ENCODE measurements at places on chromosomes 4 and X.

GRCh38 chrX:17405225-17405969 is 30.4 kb downstream of the NHS start:
- no peak for DNase-seq

DNA sequence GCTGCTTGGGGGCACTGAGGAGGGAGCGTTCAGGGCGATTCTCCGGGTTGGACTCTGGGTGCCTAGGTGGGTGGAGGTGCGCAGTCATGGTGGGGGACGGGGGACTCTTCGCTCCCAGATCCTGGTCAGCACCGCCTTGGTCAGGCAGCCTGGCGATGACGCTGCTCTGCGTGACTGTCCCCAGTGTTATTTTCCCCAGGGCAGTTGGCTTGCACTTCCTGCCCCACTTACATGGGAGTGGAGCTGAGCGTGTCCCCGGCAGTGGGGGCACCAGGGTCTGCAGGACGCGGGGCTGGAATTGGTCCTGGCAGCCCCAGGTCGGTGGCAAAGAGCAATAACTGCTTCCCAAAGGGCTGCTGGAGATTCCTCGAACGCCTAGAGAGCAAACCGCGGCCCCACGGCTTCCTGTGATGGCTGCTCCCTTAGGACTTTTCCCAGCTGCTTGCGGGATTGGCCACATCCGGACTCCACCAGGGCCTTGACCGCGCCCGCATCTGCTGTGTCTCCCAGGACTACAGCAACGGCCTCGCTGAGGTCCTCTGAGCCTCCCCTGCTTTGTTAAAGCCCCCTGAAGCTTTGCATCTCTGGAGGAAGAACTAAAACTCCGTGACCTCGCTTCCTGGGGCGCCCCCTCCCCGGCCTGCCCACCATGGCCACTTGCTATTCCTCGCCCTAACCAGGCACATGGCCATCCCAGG is 35.3 kb upstream of the GPR78 start:
- DNase-seq, result no peak

- no peak for DNase-seq
Measured at GRCh38 chr4:7956934-7957656, 17.4 kb upstream of the AFAP1 start.

DNA sequence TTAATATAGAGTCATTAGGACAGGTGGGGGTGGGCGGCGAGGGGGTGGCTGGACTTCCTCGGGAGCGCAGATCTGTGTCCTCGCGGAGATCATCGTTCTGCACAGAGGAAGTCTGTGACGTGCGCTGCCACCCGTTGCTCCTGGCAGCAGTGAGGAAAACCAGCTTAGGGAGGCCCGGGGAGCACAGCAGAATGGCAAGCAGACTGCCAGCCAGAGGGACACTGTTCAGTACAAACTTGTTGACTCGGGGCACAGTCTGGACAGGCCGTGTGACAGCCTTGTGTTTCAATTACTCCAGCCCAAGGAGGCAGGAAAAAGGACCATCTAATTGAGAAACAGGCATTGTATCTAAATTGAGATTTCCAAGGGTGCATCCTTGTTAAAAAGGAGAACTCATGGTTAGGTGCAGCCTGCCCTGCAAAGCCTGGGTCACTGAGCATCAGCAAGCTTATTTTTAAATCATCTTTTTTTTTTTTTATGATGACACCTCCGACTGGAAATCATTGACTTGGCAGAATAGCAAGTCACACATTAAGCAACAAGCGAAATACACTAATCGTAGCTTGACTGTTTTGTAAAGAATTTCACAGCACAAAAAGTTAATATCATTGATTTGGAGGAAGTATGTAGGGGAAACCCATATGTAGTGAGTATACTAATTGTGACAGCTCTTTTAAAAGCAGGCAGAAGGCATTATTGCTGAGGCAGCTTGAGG is 512.0 kb upstream of the FAT1 start:
- DNase-seq, result no peak

- peak; percentile 42 for DNase-seq
Measured at GRCh38 chr4:39032218-39033085, at the start of gene TMEM156. Gene TMEM156 (minus strand): TSS chr4:39032409. CDS start chr4:39032313, 96 bp downstream.

DNA sequence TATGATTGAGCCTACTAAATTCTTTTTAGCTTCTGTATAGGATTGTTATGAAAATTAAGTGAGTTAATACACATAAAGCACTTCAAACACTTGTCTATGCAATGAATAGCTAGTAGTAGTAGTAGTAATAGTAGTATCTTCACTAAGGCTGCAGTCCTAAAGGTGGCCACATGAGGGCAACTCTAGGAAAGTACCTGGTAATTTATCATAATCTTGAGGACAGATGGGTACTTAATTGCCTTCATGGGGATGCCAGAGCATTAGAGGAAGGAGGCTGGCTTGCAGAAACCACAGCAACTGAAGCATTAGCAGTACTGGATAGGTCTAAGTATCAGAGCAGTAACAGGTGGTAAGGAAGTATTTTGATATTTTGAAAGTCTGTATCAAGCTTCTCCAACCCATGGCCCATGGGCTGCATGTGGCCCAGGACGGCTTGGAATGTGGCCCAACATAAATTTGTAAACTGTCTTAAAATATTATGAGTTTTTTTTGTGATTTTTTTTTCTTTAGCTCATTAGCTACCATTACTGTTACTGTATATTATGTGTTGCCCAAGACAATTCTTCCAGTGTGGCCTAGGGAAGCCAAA is 17.3 kb downstream of the NIPAL1 start:
- DNase-seq, result no peak

DNA sequence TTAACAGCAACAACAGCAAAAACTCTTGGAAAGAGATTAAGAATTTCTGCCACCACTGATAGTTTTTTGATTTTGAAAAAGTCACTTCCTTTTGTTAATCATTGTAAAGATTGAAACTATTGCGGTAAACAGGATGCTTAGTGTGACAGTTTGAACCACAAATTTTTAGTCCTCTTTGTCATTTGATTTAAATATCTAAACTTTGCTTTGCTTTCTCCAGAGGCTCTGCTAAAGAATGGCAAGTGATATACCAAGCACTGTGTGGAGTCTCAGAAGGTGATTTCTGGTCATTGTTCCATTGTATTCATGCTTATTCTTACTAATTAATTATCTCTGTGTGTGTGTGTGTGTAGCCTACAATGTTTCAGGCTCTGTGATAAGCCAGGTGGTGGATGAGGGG is 155.6 kb downstream of the BMPR1B start:
- DNase-seq, result no peak

DNA sequence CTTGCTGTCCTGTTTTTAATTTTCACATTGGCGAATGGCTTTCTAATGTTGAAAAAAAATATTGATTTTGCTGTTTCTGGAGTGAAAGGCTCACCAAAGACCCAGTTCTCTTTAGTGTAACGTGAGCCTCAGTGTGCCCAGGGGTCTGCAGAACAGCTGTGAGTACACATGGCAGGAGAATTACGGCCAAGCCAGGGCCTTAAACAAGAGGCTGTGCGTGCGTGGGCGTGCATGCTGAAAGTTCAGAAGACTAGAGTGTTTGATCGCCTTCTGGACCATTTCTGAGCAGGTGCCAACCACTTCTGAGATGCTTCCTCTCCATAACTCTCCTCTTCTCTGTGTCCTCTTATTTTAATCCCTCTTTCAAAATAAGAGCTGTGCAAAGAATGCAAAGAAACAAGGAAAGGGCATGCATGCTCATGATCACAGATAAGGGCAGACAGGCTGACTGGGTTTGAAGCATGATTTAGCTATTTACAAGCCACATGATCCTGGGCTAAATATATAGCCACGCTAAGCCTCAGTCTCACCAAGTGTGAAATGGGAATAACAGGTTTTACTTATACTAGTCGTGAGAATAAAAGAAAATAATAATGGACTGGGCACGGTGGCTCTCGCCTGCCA is 9.9 kb downstream of the PHEX start:
- no peak for DNase-seq

DNA sequence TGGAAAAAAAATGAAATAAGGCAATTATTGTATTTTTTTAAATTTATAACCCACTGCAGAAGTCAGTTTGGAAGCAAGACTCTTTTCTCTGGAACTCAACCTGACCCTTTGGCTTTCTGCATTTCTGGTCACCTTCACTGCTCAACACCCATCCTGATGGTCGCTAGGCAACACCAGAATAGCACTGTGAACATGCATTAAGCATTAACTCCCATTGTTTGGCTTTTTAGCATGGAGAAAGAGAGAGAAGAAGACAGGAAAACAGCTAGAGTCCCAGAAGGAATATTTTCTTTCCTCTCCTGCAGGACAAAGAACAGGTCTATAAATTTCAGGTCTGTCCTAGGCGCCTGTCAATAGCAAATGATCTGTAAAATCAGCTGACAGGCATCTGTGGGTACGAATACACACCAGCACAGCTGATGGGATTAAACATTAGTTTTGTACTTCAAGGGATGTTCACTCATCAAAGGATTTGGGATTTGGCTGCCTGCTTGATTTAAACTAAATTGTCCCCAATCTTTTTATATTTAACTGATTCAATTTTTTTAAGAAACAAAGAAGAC is 137.2 kb upstream of the ETNPPL start:
- no peak for DNase-seq

- no peak for DNase-seq
Measured at GRCh38 chr4:8163436-8164193, 5.0 kb upstream of the ABLIM2 start.

- no peak for DNase-seq
Measured at GRCh38 chr4:170339522-170339921, 249.8 kb upstream of the AADAT start.

DNA sequence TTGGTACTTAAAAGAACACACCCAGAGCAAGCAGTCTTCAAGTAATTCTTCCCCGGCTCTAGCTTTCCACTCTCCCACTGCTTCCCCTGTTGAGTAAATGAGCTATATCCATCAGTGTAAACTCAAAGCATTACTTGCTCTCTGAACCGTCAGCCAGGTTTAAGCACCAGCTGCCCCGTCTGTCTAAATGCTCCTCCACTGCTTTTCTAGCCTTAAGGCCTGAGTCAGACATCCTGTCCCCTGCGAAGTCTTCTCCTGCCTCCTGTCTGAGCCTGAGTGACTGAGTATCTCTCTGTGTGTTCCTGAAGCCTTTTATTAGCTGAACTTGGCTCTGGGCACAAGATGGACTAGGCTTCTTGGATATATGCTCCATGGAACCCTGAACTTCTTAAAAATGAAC is 205.1 kb downstream of the STK32B start:
- no peak for DNase-seq

GRCh38 chr4:26837993-26838842 is 22.4 kb upstream of the STIM2 start:
- DNase-seq, result no peak

DNA sequence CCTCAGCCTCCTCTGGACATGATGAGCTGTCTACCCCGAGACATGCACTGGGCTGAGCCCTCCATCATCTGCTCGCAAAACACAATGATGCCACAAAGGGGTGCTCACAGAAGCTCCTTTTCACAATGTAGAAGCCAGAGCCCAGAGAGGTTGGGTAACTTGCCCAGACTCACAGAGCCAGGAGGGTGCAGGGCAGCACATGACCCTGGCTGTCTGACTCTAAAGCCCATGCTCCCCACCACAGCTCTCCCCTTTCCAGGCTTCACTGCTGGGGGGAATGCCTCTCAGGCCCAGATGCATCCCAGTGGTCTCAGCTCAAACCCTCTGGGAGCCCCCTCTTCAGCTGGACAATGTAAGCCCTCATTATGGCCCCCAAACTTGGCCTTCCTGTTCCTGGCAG is 98.4 kb upstream of the AFAP1 start:
- no peak for DNase-seq

DNA sequence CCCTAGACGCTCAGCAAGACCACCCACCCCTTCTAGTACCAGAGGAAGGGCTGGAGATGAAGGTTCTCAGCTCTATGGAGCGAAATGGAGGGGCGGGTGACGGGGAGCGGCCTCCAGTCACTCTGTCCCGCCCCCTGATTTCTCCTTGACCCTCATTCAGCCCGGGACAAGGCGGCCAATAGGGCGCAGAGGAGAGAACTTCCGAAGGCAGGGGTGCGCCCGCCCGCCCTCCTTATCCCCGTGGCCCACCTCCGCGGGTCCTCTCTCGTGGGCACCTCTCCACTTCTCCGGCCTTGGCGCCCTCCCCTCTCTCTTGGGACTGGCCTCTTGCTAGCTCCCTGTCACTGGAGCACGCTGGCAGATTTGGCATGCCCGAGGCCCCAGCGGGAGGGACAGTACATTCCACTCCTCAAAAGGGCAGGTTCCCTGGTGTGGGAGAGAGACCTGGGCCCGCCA is 1.1 kb upstream of the SEPTIN6 start:
- DNase-seq, result no peak

DNA sequence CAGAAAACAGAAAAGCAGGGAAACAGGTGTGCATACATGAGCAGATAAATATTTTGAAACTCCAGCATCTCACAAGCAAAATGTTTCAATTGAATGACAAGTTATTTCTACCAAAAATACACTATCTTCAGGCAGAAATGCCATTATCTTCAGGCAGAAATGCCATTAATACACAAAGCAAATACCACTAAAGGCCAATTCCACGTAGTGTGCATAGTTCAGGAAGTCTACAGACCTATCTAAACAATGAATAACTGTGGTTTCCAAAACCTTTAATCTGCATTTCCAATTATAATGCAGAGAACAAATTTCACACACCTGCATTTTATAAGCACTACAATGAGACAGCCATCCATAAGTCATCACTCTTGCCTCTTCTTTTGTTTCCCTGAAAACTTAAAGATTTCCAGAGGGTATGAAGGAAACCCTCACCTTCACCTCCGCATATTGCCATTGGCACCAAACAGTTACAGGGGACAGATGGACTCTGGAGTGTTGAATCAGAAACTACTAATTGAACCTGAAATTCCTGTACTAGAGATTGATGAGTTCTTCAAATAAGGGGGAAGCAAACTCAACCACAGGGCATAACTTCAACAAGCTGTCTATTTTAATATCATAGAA is 179.0 kb downstream of the PDGFC start:
- DNase-seq, result no peak

DNA sequence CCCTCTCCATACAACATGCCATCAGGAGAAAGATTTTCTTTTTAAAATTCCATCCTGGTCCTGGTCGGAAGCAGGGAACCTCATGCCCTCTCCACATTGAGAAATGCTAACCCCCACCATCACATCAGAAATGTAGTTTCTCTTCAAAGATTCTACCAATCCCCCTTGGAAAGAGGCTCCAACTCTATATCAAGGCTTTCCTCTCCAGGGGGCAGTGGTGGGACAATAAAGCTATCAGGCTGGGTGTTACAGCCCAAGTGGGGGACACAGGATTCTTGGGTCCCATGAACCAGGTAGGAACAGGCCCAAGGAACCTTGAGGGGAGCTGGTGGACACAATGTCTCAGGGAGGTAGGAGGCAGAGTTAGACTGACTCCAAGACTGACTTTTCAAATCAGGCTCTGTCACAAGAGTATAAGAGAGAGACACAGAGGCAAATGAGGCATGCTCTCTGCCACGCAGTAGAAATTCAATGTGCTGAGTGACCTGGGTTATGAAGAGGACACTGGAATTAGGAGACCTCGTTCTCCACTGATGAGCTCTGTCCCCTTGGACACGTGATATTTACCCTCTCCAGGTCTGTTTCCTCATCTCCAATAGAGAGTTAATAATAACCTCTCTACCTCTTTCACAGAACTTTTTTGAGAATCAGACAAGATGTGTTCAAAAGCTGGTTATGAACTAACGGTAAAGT is 4.5 kb downstream of the GJB1 start:
- no peak for DNase-seq

DNA sequence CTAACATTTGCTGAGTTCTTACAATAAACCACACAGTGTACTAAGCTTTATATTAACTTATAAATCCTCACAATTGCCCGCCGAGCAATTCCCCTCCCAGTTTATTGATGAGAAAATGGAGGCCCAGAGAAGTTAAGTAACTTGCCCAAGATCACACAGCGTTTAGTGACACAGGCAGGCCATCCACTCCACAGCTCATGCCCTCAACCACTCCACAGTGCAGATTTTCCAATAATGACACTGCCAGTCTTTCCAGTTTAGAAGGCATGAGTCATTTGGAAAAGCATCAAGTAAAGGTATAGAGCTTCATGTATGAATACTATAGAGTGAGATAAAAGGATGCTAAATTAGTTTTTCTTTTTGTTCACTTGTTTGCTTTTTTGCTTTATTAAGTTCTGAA is 208.5 kb downstream of the CAMK2D start:
- no peak for DNase-seq
